Stimulated activated CD8-positive, alpha-beta memory T cell treated with anti-CD3 and anti-CD28 coated beads, Interleukin-15, amount 100 ng/mL, for 4 hours (primary cell): ENCODE measurements at places on chromosomes 3 and 15.

DNA sequence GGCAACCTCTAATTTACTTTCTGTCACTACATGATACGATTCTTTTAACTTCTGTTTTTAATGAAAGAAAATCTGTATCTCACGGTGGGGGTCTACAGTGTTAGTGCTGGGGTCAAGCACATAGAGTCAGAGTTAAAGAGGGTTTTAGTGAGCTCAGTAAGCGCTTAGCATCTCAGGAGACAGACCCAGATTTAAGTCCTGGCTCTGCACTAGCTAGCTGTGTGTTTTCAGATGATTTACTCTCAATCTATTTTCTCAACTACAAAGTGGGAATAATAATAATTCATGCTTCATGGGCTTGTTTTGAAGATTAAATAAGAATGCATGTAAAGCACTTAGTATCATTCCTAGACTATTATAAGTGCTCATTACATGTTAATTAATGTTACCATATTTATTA, 63.4 kb upstream of the KBTBD8 start:
- DNase-seq = no peak

- DNase-seq = no peak
Measured at GRCh38 chr3:171784387-171784786, 25.9 kb downstream of the PLD1 start.

GRCh38 chr3:98432575-98432974, 30.4 kb upstream of the OR5K1 start:
- DNase-seq = no peak

DNA sequence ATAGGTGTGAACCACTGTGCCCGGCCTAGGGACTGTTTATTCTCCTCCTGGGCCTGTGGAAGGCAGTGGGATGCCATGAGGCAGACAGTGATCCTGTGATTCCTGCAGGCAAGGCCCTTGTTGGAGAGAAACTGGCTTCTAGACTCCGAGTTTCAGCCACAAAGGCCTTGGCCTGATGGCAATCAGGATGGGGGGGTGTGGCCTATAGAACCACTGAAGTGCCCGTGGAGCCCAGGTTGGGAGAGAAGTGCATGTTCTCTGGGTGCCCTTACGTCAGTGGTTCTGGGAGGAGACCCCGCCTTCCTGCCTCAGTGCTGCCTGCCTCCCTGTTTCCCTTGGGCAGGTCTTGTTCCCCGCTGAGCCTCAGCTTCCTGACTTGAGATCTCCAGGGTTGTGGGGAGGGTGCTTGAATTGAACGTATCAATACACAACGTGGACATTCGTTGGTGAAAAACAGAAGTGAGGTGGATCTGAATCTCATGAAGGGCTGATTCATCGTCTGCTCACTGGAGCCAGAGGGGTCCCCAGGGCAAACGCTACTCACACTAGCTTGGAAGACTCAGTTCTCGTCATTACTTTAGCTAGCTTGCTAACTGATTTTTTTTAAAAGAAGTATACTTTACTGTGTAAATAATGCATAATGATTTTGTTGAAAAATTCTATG, 31.8 kb downstream of the IRAK2 start:
- DNase-seq = no peak

- DNase-seq = no peak
Measured at GRCh38 chr15:76345880-76346668, 9.5 kb downstream of the ISL2 start.
